ENCODE measurements at places on chromosomes 13 and 19.
A peak's percentile ranks its signal among the peaks of the same experiment; 100 is the strongest.

DNA sequence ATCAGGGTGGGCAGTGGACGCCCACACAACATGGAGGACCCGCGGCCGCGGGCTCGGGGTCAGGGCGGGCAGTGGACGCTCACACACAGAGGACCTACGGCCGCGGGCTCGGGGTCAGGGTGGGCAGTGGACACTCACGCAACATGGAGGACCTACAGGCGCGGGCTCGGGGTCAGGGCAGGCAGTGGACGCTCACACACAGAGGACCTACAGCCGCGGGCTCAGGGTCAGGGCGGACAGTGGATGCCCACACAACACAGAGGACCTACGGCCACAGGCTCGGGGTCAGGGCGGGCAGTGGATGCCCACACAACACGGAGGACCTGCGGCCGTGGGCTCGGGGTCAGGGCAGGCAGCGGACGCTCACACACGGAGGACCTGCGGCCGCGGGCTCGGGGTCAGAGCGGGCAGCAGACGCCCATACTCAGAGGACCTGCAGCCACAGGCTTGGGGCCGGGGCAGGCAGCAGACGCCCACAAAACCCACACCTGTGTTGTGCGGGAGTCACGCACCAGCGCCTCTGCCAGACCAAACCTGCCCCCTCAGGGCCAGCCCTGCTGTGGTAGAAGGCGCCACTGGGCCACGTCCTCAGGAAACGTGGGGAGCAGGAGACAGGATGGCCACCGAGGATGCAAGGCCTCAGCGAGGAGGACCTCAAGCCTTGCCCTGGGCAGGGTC lies 27.6 kb upstream of the C13orf46 start:
- no peak for DNase-seq

GRCh38 chr13:35566340-35566739 lies 89.9 kb upstream of the MAB21L1 start:
- DNase-seq, result no peak

- no peak for DNase-seq
These were observed 210.0 kb downstream of the B3GLCT start for GRCh38 chr13:31409678-31410356.

- peak; percentile 66 for DNase-seq
These were observed 2.0 kb downstream of the FBL start for GRCh38 chr19:39843919-39844793.

- DNase-seq, result no peak
These were observed 563 bp upstream of the PDCD5 start for GRCh38 chr19:32580353-32580900.

DNA sequence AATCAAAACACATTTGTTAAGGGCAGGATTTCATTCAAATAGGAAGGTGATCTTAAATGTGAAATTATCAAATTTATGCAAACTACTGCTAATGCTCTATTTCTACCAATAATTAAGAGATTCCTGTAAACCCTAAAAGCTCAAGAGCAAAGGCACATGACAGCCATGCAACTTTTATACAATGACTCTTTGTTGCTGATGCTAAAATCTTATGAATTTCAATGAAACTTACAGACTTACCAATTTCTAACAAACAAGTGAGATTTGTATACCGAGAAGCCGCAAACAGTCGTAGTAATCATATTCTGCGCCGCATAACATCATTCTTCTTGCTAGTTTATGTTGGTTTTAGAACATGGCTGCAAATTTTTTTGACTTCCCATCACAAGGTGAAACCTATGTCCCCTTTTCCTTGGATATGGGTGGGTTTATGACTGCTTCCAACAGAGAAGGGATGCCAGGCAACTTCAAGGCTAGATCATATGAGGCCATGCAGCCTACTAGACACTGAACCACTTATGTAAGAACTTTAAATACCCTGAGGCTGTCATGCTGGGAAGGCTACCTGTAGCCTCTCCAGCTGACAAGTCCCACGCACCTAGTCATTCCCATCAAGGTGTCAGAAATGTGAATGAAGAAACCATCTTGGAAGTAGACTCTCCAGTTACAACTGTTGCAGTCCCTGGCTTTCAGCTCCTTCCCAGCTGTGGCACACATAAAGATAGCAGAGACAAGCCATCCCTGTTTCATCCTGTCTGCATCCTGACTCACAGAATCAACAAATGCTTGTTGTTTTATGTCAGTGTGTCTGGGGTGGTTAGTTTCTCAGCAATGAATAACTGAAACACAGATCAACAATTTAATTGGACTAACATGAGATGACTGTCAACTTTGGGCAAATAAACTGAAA lies 42.0 kb downstream of the LNX2 start:
- DNase-seq, result no peak

DNA sequence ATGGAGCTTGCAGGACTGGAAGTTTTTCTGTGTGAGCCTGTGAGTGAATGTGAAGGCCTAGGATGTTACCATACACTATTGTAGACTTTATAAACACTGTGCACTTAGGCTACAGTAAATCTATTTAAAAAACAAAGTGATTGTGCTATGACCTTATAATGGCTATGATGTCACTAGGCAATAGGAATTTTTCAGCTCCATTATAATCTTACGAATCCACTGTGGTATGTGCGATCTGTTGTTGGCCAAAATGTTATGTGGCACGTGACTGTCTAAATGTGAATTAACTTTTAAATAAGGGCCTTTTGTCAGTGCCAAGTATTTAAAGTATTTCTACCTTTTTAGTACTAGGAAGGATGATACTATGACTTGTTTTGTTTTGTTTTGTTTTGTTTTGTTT lies 54.9 kb downstream of the DPY19L3 start:
- DNase-seq, result no peak

GRCh38 chr19:41353466-41354342 lies at the start of gene TGFB1:
Gene TGFB1 (minus strand): TSS chr19:41353922. CDS start chr19:41353044, 878 bp downstream.
- DNase-seq, result peak; percentile 95

DNA sequence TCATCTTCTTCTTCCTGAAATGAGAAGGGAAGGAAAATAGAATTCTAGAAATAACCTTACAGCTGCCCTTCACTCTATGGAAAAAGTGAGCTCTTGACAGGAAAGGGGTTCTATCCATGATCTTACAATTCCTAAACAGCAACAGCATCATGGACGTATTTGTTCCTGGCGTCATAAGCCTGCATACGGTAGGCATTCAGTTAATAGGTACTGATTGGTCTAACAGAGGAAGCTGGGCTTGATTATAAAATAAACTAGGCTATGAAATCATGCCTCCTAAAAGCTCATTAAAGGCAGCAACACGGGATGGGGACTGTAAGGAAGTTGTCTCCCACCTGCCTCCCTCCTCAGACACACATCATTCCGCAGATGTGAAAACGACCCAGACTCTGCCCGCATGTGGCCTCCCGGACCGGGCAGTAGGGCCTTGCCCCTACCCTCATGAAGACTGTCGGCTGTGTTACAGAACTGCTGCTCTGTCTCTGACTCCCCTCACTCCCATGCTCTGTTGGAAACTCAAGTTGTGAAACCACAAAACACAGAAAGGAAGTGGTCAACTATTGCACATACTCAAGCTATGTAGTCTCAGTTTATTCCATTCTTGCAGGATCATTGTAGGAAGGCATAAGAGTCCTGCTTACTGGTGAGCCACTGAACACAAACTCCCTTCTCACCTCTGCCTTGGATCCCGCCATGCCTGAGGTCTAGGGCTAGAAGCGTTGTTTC lies 129.8 kb downstream of the DLEU7 start:
- DNase-seq, result peak; percentile 64

DNA sequence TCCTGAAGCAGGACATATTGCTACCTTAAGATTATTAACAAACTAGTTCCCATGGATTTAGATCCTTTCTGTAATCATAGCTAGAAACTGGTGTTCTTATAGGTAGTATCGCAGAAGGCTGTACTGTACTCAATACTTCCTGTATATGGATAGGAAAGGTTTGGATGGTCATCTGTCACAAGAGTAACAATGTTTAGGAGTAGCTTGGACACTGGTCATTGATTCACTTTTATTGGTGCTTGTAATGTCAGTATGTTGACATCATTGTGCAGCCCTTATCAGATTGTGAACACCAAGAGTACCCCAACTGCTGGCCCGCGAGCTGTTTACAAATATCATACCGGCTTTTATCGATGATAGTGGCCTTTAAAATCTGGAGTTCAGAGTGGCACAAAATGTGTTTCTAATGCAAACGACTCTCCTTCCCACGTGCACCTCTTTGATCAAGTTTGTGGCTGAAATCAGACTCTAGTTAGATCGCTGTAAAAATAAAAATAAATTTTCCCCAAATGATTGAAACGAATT lies 605 bp upstream of the CDK8 start:
- no peak for DNase-seq

DNA sequence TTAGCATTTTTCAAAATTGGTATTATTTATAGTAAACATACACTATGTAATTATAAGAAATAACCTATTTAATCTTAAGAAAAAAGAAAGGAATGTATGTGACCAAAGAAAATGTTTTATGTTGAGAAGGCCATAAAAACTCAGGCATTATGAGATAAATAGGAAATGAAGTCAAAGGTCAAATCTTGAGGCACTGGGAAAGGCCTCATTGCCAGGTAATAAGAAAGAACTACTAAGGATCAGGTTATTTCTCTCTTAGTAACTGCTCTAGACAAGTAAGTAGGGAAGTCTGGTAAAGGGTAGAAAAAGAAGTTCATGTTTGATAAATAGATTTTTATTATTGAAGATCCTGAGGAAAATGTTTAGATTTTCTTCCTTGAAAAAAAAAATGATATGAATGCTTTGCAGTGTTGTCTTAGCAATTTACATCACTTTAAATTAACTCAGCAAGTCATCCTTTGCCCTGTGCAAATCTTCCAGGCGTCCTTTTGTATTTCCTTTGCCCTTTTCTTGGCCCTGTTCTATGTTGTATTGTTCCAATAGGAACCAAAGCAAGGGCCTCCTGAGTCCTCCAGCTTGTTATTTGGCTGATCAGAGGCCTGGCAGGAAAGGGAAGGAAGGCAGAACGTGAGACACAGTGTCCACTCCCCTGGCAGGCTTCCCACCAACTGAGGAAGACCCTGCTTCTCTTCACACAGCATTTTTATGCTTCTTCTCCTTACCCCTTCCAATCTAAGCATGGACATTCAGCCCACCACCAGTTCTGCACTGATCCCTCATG lies 260.4 kb upstream of the MIR17HG start:
- DNase-seq, result no peak

DNA sequence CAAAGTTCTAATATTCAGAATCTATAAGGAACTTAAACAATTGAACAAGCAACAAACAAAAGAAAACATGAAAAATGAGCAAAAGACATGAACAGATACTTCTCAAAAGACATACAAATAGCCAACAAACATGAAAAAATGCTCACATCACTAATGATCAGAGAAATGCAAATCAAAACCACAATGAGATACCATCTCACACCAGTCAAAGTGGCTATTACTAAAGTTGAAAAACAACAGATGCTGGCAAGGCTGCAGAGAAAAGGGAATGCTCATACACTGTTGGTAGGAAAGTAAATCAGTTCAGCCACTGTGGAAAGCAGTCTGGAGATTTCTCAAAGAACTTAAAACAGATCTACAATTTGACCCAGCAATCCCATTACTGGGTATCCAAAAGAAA lies 74.3 kb downstream of the CRYL1 start:
- DNase-seq, result no peak

Data from activated CD8-positive, alpha-beta T cell treated with anti-CD3 and anti-CD28 coated beads, Interleukin-2, amount 10 ng/mL, durations not matched to agents 7 days and 5 days (primary cell).